ENCODE measurements at places on chromosomes 11 and 22. TPM values are rescaled to one million over a fixed set of nuclear protein-coding genes. Genes with fewer than 3 reads are reported as not detected.

GRCh38 chr11:35088226-35088625, 50.7 kb upstream of the CD44 start:
- H3K4me1 ChIP-seq = peaks cover 41% of the 10 kb centered on the region
- peaks cover 10% of the 10 kb centered on the region for H3K27me3 ChIP-seq

DNA sequence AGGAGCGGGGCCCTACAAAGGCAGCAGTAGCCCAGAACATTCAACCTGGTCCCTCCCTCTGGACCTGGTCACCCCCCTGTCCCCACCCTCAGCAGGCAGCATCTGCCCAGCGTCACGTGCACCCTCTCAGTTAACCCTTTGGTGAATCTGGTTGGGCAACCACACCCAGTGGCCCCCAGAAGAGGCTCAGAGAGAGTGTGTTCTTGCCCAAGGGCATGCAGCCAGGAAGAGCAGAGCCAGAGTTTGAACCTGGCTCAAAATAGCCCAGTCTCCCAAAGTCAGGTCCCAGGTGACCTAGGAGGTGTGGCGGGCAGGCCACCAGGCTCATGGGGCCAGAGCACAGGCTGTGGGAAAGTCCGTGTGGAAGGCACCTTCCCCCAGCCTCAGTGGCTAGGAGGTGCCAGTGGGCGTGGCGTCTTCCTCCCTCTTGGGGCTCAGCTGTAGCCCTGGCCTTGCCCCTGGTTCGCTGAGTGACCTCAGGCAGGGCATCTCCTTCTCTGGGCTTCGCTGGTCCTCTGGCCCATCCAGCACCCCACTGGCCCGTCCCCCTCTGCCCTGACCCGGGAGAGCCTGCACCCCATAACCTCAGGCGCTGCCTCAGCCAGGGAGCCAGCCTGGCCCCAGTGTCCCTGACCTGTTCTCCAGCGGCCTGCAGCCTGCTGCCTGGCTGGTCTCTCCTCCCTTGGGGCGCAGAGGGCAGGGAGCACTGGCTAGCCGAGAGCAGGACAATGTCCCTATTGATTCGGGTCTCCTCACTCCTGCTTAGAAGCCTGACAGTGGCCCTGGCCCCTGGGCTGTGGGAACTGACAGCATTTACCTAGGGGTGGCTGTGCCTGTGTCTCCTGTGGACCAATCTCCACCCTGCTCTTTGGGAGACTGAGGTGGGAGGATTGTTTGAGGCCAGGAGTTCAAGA, 7.0 kb downstream of the ALDH3B1 start:
- no peak for DNase-seq
- H3K27me3 ChIP-seq = no peaks in the 10 kb centered on the region
- H3K27ac ChIP-seq = no peak overlapping the region
- no peak overlapping the region for H3K4me3 ChIP-seq
- no peaks in the 10 kb centered on the region for H3K4me1 ChIP-seq

- no peak overlapping the region for H3K27ac ChIP-seq
- H3K27me3 ChIP-seq = peaks cover 58% of the 10 kb centered on the region
- H3K36me3 ChIP-seq = no peaks in the 10 kb centered on the region
- no peak for DNase-seq
- H3K4me3 ChIP-seq = no peak overlapping the region
These were observed 52.8 kb downstream of the CYTH4 start for GRCh38 chr22:37334859-37335805.

- H3K4me3 ChIP-seq = no peak overlapping the region
- peaks cover 45% of the 10 kb centered on the region for H3K36me3 ChIP-seq
- DNase-seq = no peak
- no peaks in the 10 kb centered on the region for H3K27me3 ChIP-seq
- no peak overlapping the region for H3K27ac ChIP-seq
These were observed 39.3 kb downstream of the SGSM3 start for GRCh38 chr22:40409613-40410113.

GRCh38 chr11:35246745-35247144, 107.8 kb downstream of the CD44 start:
- no peak for DNase-seq
- H3K36me3 ChIP-seq = peaks cover 34% of the 10 kb centered on the region
- no peak overlapping the region for H3K4me3 ChIP-seq
- H3K27ac ChIP-seq = no peak overlapping the region

Gene IL17REL
- total RNA-seq = not detected

DNA sequence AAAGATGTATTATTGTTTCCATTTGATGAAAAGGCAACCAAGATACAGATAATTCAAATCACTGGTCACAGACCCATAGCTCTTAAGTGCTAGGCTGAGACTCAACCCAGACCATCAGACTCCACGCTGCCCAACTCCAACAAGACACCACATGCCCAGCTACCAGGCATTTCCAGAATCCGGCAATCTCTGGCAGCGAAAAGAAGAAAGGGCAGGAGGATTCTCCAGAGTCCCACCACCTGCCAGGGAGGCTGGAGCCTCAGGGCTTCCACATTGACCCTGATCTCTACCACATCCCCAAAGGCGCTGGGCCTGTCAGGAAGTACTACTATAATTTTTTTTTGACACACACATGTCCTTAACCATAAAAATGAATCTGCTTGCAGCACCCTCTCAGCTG, 61.4 kb upstream of the ARFGAP3 start:
- no peaks in the 10 kb centered on the region for H3K27me3 ChIP-seq
- DNase-seq = no peak
- no peaks in the 10 kb centered on the region for H3K36me3 ChIP-seq
- no peak overlapping the region for H3K27ac ChIP-seq

Gene APOL3
- total RNA-seq = 119 TPM

GRCh38 chr11:13110929-13111812, 102.1 kb downstream of the RASSF10 start:
- H3K4me3 ChIP-seq = no peak overlapping the region
- peaks cover 18% of the 10 kb centered on the region for H3K4me1 ChIP-seq
- no peak for DNase-seq
- H3K36me3 ChIP-seq = no peaks in the 10 kb centered on the region

Gene LMNTD2
- 2.5 TPM for total RNA-seq

DNA sequence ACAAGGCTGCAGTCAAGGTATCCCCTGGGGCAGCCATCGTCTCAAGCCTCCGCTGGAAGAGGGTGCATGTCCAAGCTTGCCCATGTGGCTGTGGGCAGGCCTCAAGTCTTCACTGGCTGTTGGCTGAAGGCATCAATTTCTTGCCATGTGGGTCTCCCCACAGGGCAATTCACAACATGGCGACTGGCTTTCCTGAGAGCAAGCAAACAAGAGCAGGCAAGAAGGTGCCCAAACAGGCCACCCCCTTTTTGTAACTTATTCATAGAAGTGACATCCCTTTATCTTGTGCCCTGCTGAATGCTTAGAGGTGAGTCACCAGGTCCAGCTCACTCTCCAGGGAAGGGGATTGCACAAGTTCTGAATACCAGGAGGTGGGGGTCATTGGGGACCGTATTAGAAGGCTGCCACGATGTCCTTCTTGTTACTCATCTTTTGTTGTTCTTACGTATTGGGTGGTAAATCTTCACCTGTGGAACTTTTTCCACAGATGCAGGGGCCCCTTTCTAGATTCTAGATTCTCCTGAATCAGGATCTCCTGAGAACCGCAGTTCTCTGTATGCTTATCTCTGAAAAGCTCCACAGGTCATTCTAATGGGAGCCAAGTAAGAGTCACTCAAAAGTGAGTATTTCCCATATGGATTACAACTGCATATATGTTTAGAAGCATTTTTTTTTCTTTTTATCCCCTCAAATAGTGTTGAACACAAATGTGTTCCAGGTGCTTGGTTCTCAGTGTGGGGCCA, 44.2 kb upstream of the MICAL2 start:
- peaks cover 10% of the 10 kb centered on the region for H3K27me3 ChIP-seq
- H3K4me1 ChIP-seq = peaks cover 14% of the 10 kb centered on the region

DNA sequence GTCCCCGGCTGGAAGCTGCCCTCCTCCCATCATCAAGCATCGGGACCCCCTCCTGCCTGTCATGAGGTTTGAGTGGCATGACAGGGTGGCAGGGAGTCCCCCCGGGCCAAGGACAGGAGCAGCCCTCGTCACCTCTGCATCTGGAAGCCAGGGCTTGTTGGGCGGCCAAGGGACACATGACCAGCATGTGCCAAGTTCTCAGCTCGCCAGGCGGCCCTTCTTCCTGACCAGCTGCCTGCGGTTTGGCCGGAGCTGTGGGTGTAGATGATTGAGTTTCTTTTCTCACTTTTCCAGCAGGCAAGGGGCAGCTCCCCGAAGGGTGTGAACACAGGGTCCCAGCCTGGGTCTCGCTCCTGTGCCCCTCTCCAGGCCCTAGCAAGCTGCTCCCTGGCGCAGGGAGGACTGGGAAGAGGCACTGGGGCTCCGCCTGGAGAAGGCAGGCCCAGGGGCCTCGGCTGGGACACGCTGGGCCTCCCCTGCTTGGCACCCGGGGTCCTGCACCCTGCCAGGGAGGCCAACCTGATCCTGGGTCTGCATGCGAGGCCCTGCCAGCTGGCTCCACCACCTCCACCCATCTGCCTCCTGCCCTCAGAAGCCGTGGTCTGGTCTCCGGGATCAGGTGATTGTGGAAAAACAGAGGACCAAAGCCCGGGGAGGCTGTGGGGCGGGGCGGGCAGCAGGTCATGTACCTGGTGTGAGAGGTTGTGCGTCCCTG, 13.4 kb downstream of the ARHGAP8 start:
- no peaks in the 10 kb centered on the region for H3K36me3 ChIP-seq
- peaks cover 3% of the 10 kb centered on the region for H3K27me3 ChIP-seq
- no peak overlapping the region for H3K27ac ChIP-seq
- H3K4me1 ChIP-seq = no peaks in the 10 kb centered on the region

DNA sequence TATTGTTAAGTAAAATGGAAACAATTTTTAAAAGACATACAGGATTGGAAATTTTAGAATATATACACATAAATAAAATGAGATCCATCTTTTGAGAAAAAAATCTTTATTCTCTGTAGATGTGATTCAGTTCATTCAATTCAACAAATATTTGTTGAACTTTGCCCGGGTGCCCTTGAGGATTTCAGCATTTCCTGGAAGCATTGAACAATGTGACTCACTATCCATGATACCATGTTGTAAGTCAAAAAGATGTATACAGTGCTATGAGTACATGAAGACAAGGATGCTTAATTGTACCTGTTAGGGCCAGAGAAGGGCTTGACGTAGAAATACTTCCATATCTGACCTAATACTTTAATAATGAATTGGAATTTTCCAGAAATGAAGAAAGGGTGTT, 353.7 kb downstream of the METTL15 start:
- no peaks in the 10 kb centered on the region for H3K4me1 ChIP-seq
- H3K27ac ChIP-seq = no peak overlapping the region
- DNase-seq = no peak
- no peak overlapping the region for H3K4me3 ChIP-seq
- H3K27me3 ChIP-seq = no peaks in the 10 kb centered on the region
- H3K36me3 ChIP-seq = no peaks in the 10 kb centered on the region

GRCh38 chr11:73429121-73429750, 53.0 kb downstream of the RELT start:
- H3K4me1 ChIP-seq = peaks cover 6% of the 10 kb centered on the region
- no peak overlapping the region for H3K27ac ChIP-seq
- H3K36me3 ChIP-seq = no peaks in the 10 kb centered on the region
- DNase-seq = no peak
- H3K27me3 ChIP-seq = no peaks in the 10 kb centered on the region
- no peak overlapping the region for H3K4me3 ChIP-seq

Measured in activated CD4-positive, alpha-beta memory T cell treated with anti-CD3 and anti-CD28 coated beads, Interleukin-2, amount 10 ng/mL, durations not matched to agents 7 days and 5 days (primary cell).